ENCODE measurements at places on chromosomes 7 and 10.

DNA sequence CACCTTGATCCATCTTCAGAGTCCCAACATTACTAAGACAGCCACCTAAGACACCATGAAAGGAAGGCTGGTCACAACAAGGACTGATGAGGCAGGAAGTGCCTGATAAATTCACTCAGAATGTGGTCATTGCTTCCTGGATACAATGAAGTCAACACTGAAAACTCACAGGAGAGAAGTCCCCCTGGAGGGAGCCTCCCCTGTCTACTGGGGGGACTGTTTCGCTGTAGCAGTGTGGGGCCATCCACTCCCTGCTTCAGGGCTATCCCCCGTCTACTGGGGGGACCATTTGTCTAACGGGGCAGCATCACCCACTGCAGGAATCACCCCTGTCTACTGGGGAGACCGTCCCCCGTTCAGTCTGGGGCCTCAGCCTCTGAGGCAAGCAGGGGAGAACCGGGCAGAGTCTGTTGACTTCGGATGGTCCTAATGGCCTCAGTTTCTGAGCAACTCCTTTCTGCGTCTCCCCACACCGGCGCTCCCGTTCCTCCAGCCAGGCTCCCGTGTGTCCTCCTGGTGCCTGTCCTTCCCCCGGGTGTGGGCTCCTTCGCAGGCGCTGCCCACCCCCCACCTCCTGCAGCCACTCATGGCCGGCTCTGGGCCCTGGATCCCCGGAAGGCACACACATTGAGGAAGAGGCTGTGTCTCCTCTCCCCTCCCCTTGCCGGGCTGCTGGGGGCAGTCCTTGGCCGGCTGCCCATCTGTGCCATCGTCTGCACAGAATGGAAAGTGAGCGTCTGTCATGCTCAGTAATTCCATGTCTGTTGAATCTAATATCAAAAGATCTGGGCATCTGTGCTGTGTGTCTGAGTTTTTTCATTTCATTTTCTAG, 59.9 kb upstream of the DNAJB6 start:
- no peak for DNase-seq

- no peak for DNase-seq
Observed at GRCh38 chr7:155729847-155730246, 82.4 kb downstream of the SHH start.

DNA sequence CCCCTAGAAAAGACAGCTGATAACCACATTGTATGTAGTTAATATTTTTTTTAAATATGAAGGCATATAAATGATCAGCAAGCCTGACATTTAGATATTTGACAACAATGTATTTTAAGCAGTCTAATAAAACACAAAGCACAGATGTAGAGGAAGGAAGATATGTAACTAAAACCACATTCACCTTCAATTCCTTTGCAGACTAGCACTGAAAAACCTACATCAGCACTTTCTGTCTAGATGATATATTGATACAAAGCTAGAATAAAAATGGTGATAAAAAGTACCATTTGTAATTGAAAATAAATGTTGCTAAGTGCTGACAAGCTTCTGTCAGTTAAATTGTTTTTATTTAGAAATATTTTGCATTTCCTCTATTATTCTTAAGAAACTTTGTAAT, 153.6 kb downstream of the IMMP2L start:
- DNase-seq = no peak

DNA sequence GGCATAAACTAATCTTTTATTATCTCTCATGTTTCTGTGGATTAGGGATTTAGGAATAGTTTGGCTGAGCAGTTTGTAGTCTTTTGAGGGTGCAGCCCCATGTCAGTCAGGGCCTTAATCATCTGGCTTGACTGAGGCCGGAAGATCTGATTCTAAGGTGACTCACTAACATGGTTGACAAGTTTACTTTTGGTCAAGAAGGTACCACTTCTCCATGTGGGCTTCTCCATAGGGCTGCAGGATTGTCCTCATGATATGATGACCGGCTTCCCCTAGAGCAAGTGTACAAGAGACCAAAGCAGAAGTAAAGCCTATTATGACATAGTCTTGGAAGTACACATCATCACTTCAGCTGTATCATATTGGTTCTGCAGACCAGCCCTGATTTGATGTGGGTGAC, 45.9 kb upstream of the OIT3 start:
- DNase-seq = no peak

- DNase-seq = no peak
Observed at GRCh38 chr7:35988818-35989217, 164.2 kb upstream of the EEPD1 start.

DNA sequence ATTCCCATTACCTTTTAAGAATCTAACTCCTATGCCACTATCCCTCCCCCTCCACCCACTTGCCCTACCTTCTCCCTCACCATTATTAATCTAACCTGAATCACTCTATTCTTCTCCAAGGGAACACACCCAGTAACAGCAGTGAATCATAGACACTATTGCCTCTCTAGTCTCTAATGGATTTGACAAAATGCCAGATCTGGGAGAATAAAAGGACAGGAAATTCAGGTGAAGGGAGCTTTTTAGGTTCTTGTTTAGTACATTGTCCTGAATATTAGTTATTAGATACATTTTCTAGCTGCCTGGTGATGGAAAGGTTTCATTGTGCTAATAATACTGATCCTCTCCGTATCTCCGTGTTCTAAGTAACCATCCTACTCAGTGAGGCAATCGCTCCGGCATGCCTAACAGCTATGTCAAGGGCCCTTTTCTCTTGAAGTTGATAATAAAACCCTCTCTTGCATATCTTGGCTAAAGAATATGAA, 4.1 kb upstream of the SFR1 start:
- DNase-seq = no peak
